ENCODE measurements at places on chromosomes 2 and 18. TPM values are rescaled to one million over a fixed set of nuclear protein-coding genes. Genes with fewer than 3 reads are reported as not detected.

The FOSL2 gene
- total RNA-seq = 81.2 TPM

The SPP2 gene
- not detected for total RNA-seq

The SERPINB10 gene
- total RNA-seq = not detected

The ALK gene
- not detected for total RNA-seq

The UGT1A8 gene
- 0.10 TPM for total RNA-seq

The SERPINB4 gene
- total RNA-seq = 0.09 TPM

The LCT gene
- total RNA-seq = 0.03 TPM

The DNAJC5G gene
- not detected for total RNA-seq

The BOLL gene
- total RNA-seq = not detected

The CAPN10 gene
- 25.0 TPM for total RNA-seq

The GALNT5 gene
- total RNA-seq = 1.8 TPM

The DSC2 gene
- total RNA-seq = 1.00 TPM

The CKAP2L gene
- 13.9 TPM for total RNA-seq

The RIT2 gene
- not detected for total RNA-seq

The RAPGEF4 gene
- total RNA-seq = 0.19 TPM

The G6PC2 gene
- total RNA-seq = not detected

The UCN gene
- 1.2 TPM for total RNA-seq

The SCYGR4 gene
- not detected for total RNA-seq

The IL1F10 gene
- 0.09 TPM for total RNA-seq

The KATNAL2 gene
- 2.3 TPM for total RNA-seq

The MBP gene
- 15.9 TPM for total RNA-seq

The BCS1L gene
- total RNA-seq = 44.1 TPM

The SPIRE1 gene
- 16.4 TPM for total RNA-seq

The PLGLB2 gene
- 0.19 TPM for total RNA-seq

The IL37 gene
- total RNA-seq = not detected

All from A549 treated with AZD2906 at 1 μM for 4 hours (cell line).